LHCN-M2 (cell line): ENCODE measurements at places on chromosomes 16 and 17. TPM values are rescaled to one million over a fixed set of nuclear protein-coding genes. Genes with fewer than 3 reads are reported as not detected.

DPEP3 gene
- total RNA-seq = not detected in 2 replicates

DNA sequence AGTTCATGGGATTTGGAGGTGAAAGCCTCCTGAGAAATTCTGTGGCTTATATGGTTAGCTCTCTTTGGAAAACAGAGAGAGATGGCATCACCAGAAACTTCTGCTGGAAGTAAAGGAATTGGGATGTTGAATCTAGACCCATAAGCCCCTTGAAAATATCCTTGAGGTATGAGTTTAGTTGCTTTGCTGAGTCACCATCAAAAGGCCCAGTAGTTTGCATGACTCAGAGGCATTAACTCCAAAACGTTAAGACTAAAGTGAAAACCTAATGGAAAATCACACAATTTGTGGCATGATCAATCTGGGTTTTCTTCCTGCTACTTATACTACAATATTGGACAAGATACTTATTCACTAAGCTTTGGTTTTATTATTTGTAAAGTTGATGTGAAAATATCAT lies 349.2 kb upstream of the SALL1 start:
- peak; percentile 28 for DNase-seq

GRCh38 chr16:57694725-57695679 lies at the start of gene DRC7:
Gene DRC7, plus strand, starts transcription at chr16:57694806. Its CDS starts 3,144 bp downstream, at chr16:57697950.
- peak; percentile 34 for DNase-seq

DNA sequence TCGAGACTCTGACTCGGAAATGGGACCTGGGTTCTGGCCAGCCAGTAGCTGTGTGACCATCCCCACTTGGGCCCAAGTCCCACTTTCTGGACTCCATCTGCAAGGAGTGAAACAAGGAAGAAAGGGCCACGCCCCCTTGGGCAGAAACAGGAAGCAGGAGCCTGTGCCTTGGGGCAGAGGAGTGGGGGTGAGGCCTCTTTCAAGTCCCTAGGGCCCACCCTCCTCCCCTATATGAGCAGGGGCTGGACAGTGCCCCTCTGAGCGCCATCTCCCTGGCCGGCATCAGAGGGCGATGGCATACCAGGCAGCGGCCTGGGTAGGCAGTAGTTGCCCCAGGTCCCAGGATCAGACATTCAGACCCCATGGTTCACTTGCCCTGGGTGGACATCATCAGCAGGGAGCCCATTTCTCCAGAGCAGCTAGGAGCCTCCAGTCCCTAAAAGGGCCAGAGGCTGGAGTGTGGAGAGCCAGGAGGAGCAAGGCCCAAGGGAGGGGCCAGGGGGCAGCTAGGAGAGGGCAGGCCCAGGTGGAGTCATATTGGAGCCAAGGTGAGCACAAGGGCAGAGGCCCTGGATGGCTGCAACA lies 7.1 kb downstream of the BCAR1 start:
- DNase-seq = no peak

GRCh38 chr16:87948119-87948545 lies 3.1 kb upstream of the BANP start:
- DNase-seq = no peak

KRTAP4-1 gene
- not detected in 2 replicates for total RNA-seq

DNA sequence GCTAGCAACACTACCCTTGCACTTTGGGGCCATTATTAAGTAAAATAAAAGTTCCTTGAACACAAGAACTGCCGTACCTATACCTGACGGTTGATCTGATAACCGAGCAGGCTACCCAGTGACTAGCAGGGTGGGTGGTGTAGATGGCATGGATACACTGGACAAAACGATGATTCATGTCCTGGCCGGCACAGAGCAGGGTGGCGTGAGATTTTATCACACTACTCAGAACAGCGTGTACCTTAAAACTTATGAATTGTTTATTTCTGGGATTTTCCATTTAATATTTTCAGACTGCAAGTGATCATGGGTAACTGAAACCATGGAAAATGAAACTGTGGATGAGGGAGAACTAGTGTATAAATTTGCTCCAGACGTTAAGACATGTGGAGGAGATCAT lies 41.0 kb upstream of the MSI2 start:
- peak; percentile 95 for DNase-seq

TBC1D3G gene
- total RNA-seq = not detected in 2 replicates

HLF gene
- total RNA-seq = 0.26 and 0.29 TPM in 2 replicates

- no peak for DNase-seq
Observed at GRCh38 chr17:37182786-37183465, 192.9 kb upstream of the C17orf78 start.

GRCh38 chr17:78130437-78131101 lies at the start of gene TMC8:
Gene TMC8, plus strand, starts transcription at chr17:78130771. Its CDS starts 818 bp downstream, at chr17:78131589.
- DNase-seq = no peak

DNA sequence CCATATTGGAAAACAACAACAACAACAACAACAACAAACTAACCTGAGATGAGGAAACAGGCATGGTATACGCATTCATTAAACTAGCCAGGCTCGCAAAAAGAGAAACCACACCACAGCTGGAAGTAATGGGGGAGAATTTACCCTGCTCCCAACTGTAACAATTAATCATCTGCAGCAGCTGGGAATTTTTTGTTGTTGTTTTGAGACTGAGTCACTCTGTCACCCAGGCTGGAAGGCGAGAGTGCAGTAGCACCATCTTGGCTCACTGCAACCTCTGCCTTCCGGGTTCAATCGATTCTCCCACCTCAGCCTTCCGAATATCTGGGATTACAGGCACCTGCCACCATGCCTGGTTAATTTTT lies 16.3 kb downstream of the PRPSAP1 start:
- DNase-seq = peak; percentile 92

CHST6 gene
- 1.8 and 1.9 TPM in 2 replicates for total RNA-seq

TRPV3 gene
- total RNA-seq = 0.71 and 1.3 TPM in 2 replicates

SCNN1B gene
- total RNA-seq = not detected in 2 replicates

CRYM gene
- total RNA-seq = 0.86 TPM in 1 of 2 replicates, not detected in the other

- no peak for DNase-seq
Observed at GRCh38 chr17:8475781-8476180, 40.1 kb downstream of the NDEL1 start.

NAT9 gene
- 35.5 and 39.1 TPM in 2 replicates for total RNA-seq

- DNase-seq = no peak
Observed at GRCh38 chr16:31435341-31436220, 7.0 kb downstream of the ZNF843 start.

SLC5A2 gene
- not detected in 2 replicates for total RNA-seq

DNA sequence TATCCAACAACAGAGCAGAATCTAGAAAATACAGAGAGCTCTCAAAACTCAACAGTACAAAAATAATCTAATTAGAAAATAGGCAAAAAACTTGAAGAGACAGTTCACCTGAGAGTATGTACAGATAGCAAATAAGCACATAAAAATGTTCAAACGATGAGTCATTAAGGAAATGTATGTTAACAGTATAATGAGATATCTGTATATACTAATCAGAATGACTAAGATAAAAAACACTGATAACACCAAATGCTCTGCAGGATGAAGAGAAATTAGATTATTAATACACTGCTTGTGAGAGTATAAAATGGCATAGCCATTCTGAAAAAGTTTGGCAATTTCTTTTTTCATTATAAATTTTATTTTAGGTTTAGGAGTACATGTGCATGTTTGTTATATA lies 1307.6 kb upstream of the GOT2 start:
- DNase-seq = no peak

DNA sequence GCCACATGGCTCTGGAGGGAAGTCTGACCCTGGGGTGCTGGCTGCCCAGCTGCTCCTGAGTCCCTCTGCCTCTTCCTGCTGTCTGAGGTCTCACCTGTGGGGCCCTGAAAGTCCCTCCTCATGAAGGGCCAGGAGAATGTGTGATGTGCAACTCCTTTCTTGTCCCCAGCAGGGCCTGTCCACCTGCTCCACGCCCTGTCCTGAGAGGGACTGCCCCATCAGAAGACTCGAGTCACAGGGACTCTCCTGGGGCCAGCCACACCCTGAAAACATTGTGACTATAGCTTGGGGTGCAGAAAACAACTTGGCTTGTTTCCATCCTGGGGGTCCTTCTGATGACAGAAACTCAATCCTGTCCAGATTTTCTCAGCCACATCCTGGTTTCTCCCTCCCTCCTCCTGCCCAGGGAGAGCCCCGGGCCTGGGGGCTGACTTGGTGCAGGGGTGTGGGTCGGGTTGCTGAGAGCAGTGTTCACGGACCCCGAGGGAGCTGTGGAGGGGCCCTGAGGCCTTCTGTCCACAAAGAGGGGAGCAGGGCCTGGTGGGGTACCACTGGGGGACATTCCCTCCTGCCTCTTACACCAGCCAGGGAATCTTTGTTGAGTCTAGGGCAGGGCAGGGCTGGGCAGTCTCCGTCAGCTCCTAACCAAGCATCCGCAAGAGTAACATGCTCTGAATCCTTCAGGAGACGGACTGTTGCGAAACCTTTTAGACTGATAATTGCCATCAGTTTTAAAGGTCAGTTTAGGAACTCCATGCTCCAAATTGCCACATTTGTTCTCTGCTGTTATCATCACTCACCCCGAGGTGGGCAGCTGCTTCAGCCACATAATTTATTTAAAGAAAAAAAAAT lies 45.9 kb downstream of the NT5M start:
- peak; percentile 73 for DNase-seq

GRCh38 chr17:13272296-13272695 lies 254.5 kb upstream of the ELAC2 start:
- no peak for DNase-seq

DNA sequence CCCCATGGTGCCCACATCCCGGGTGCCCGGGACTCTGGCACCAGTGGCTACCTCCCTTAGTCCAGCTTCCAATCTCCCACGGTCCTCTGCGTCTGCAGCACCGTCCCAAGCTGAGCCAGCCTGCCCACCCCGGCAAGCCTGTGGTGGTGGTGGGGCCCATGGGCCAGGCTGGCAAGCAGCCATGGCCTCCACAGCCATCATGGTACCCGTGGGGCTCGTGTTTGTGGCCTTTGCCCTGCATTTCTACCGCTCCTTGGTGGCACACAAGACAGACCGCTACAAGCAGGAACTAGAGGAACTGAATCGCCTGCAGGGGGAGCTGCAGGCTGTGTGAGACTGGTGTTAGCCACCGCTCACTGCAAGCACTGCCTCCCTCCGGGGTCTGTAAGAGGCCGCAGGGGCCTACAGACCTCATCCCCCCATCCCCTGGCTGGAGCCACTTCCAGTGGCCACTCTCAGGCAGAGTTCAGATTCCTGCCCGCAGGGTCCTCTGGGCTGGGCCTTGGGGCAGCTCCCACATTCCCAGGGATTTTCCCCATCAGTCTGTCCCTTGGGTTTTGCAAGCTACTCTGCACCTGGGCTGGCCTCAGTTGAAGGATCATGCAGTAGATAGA lies 3.9 kb upstream of the SETD1A start:
- DNase-seq = peak; percentile 61

- DNase-seq = no peak
Observed at GRCh38 chr17:27282054-27282551, 11.8 kb upstream of the WSB1 start.
